ENCODE measurements at places on chromosomes 12 and 14. TPM values are rescaled to one million over a fixed set of nuclear protein-coding genes. Genes with fewer than 3 reads are reported as not detected.

DNA sequence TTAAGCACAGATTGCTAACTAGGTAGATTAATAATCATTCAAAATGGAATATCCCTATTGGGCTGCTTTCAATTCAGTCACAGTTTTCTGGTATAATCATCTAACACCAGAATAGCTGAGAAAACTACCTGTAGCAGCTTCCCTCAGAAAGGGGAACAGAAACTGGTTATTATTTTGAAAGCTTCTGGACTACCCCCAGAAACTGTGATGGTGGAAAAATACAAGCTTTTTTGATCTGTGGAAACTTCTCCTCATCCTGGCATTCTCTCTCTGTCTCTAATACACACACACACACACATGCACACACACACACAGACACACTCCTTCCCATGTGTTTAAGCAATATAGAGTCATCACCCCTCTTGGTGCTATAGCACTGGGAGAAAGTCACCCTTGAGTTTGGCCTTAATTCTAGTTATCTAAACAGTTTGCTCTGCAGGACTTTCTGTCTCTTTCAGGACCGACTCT, 251.5 kb upstream of the LMO3 start:
- no peak for DNase-seq

DNA sequence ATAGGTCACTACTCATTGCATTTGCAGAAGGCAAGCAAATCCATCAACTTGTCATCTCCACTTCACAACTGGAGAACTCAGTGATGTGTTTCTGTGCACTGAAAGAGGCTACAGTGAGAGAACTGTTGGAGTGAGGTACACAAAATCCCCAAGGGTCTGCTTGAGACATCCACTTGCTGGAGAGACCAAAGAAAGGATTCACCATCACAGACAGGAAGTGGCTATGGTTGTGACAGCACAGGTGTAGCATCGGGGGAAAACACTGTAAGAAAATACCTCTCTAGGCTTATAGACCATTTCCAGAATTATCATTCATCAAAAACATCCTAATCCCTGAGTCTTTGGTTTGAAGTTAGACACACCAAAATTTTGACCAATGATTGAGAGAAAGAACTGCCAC, 201.3 kb upstream of the OR4E1 start:
- no peak for DNase-seq

DNA sequence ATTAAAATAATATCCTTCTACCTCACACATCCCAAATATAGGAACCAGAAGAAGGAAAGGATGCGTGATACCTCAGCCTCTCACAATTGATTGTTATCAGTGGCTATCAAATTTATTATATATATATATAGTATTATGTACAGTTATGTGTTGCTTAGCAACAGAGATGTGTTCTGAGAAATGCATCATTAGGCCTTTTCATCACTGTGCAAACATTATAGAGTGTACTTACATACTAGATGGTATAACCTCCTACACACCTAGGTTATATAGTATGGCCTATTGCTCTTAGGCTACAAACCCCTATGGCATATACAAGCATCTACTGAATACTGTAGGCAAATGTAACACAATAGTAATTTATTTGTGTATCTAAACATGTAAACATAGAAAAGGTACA, 34.0 kb downstream of the PYM1 start:
- DNase-seq = no peak

- no peak for DNase-seq
These were observed 54.7 kb downstream of the ATG14 start for GRCh38 chr14:55356913-55357312.

DNA sequence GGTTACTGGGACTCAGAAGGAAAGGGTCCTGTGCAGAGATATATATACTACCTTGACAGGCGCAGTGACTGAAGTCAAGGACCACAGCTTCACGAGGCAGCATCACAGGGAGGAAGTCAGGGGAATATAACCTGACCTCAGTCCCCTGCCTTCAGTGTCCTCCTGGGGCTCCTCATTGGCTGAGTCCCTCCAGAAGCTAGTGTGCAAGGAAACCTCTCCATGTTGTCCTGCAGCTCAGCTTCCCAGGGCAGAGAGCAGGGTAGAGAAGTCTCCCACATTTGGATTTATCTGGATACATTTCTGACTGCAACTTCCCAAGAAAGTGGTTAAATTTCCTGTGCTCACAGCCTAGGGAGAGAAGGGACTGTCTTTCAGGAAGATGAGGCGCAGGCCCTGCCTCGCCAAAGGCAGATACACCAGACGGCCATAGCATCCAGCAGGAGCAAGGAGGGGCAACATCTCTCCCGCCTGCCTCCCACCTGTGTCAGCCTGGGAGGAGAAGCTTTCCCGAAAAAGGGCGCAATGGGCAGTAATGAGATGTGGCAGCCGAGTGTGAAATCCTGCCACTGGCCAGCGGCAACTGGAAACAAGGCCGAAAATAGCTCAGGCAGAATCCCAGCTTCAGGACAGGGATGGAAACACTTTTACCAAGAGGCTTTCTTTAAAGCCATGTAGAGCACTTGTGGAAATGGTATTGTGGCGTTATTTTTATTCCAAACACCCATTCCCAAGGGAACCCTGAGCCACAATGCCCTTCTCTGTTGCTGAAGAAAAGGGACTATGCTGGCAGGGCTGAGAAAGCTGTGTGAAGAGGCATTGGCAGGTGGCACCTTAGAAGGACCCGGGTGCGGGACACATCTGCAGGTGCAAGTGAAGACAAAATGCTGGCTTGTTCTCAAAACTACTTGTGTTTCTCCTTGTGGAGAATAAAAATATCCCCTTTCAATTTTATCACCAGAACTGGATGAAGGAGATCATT, 54.9 kb upstream of the HIF1A start:
- DNase-seq = no peak

DNA sequence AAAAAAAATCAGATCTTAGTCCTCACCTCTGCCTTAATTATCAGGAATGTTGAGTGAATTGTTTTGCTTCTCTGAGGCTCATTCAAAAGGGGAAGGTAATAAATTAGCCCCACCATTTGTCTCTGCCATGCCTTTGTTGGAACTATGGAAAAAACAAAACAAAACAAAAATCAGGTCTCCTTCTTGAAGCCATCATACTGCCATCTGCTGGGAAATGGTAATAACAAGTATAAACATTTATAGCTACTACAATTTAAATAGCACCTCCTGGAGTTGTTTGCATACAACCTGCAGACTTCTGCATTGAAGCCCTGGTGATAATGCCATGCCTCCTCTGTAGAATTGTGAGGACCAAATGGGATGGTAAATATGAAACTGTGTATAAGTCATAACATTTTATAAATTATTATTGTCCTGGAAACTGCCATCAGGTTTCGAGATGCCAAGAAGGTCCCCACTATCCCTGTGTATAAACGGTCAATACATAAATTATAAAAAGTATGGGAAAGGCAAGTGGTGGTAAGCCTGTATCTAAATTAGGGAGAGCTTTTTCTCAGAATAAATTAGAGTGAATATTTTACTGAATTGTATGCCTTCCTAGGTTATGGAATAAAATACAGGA, 87.2 kb upstream of the FGD4 start:
- no peak for DNase-seq

Gene KRT2
- not detected for total RNA-seq

Gene SLC7A8
- total RNA-seq = 18.2 TPM

Gene KRT71
- not detected for total RNA-seq

Gene GPR68
- 0.26 TPM for total RNA-seq

Gene ACRBP
- 5.9 TPM for total RNA-seq

Measured in body of pancreas (tissue), 4 donors.